ENCODE measurements at places on chromosomes 4 and X.

- peak; percentile 59 for DNase-seq
Measured at GRCh38 chrX:15913146-15913545, 58.5 kb upstream of the AP1S2 start.

DNA sequence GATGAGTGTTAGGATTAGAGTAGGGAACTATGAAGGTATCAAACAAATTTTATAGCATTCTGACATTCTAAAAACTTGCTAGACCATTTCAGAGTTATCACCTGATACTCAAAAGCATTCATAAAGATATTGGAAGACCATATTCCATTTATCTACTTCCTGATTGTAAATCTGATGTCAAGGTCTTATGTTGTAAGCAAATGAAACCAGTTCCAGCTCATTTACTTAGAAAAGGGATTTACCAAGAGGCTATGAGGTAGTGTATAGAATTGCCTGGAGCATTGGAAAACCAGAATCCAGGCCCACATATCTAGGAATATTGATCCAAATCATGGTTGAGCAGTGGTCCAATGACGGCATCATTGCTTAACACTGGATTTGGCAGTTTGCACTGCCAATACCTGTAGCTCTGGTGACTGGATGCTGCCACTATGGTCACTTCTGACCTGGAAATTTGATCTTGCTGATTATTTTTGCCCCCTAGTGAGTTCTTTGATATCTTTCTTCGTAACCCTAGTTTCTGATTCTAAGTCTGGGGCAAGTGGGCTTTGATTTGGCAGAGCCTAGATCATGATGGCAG, 25.4 kb downstream of the ARFIP1 start:
- no peak for DNase-seq

DNA sequence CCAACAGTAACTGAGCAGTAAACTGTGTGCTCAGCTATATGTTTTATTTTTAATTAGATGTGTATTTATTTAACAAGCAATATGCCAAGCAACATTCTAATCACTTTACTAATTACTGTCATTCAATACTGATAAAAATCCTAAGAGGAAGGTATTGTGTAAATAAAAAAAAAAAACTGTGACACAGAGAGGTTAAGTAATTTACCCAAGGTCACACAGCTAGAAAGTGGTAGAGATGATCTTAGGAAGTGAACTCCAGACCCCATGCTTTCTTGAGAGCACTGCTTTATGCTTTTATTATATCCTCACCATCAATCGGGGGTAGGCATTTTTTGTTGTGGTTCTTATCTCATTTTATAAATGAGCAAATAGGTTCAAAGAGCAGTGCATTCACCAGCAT, 417.1 kb downstream of the RAB28 start:
- no peak for DNase-seq

GRCh38 chr4:179605196-179605595, 2163.0 kb upstream of the AGA start:
- DNase-seq, result no peak

DNA sequence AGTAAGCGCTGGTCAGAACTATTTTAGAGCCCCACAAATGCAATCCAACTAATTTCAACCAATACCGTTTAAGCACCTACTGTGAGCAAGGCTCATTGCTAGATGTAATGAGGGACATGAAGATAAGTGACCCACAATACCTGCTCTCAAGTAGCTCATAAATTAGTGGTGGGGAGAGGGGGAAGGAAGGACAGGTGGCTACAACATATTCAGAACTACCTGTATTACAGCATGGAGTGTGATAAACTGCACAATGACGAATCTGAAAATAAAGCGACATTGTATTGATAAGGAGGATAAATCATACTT, 311.6 kb upstream of the DIAPH2 start:
- DNase-seq, result no peak
